Stimulated activated CD4-positive, alpha-beta T cell treated with anti-CD3 and anti-CD28 coated beads, Interleukin-1b, Interleukin-23, amount 100 ng/mL, for 1 hour (primary cell): ENCODE measurements at places on chromosomes 12 and 14.

DNA sequence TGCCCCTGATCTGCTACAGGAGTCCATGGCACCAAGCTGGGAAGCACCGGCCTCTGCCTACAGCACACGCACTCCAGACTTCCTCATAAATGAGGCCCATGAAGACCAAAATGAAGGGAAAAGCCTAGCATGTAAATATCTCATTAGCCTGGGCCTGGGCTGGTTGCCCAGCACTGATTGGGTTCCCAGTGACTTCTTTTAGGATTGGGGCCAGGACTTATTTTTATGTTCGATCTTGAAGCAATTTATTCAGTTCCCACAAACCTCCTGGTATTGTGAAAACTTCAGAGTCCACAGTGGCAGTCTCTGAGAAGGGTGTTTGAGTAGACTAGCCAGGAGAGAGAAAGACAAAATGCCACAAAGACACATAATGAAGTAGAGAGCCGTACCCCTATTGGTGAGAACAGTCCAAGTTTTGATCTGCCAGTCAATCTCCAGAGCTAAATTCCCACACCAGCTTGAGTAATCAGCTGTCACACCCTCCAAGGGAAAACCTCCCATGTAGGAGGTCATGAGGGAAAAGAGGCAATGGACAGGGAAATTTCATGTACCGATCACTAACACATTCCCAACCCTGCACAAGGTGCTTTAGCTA is 78.2 kb downstream of the PHLDA1 start:
- DNase-seq: no peak

GRCh38 chr12:10661338-10661737 is 12.5 kb downstream of the STYK1 start:
- no peak for DNase-seq

- no peak for DNase-seq
Measured at GRCh38 chr14:27553790-27554189, 956.0 kb upstream of the NOVA1 start.

- no peak for DNase-seq
Measured at GRCh38 chr12:80513211-80513610, 69.2 kb downstream of the PTPRQ start.

DNA sequence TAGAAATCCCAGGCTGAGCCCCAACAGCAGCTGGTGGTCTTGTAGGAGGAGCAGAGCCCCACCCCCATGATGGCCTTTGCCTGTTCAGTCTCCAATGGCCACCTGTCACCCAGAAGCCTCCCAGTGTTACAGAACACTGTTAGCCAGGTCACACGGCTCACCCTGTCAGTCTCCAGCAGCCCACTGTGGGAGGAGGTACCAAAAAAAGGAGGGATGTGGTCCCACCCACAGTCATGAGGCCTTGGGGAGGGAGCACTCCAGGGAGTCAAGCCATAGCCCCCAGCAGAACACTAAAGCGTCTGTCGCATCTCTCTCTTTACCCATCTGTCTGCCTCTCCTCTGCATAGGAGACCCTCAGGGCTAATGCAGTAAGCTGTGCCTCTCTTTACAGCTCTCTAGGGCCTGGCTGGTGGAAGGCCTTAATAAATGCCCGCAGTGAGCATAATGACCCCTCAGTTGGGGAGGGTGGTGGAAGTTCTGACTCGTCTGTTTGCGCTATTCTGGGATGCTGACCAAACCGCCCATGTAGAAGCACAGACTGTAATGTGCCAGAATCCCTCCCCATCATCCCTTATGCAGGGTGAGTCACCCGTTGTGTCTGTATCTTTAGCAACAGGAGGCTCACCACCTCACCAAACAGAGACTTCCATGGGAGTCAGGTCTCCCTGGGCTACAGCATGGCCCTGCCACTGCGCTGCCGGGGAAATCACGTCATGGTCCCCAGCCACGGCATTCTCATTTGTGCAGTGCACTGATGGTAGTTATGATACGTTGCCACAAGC is 14.6 kb downstream of the C14orf132 start:
- no peak for DNase-seq

DNA sequence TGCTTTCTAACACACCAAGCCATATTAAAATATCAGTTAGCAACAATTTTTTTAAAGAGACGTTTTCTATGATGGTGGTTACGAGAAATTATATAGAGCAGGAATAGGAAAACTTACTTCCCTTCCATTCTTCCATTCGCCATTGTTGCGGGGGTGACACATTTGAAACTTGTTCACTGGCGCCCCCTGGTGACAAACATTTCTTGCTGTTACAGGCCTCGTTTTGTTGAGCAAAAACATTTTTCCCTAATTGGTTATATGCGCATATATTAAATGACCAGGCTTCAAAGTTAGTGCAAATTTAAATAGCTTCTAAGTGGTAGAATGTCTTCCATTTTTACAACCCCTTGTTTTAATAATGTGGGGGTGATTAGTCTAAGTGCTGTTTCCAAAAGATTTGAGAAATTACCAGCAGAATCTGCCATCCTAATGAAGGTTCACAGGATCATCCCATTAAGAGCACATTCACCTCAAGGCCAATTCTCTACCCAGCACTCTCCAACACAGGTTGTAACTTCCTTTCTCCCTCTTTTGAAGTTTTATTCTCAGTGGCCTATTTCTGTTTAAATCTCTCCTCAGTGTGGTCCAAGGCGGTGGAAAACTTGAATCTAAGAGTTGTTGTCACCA is 1124.7 kb downstream of the FLRT2 start:
- DNase-seq: no peak

- DNase-seq: no peak
Measured at GRCh38 chr12:30578426-30578825, 117.2 kb downstream of the IPO8 start.

DNA sequence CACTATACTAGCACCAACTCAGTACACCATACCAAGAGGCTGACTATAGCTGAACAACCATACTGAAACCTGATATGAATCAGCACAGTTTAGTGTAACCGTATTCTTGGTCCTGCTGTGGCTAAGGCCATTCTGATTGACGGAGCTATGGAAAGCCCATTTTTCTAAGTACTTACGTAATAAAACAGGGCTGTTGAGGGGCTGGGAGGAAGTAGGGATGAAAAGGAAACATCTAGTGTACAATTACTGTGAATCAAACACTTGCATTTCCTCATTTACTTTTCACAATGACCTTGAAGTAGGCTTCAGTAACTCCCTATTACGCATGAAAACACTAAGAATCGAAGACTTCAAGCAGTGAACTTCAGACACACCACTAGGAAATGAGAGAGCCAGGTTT is 198.2 kb downstream of the BTG1 start:
- no peak for DNase-seq

DNA sequence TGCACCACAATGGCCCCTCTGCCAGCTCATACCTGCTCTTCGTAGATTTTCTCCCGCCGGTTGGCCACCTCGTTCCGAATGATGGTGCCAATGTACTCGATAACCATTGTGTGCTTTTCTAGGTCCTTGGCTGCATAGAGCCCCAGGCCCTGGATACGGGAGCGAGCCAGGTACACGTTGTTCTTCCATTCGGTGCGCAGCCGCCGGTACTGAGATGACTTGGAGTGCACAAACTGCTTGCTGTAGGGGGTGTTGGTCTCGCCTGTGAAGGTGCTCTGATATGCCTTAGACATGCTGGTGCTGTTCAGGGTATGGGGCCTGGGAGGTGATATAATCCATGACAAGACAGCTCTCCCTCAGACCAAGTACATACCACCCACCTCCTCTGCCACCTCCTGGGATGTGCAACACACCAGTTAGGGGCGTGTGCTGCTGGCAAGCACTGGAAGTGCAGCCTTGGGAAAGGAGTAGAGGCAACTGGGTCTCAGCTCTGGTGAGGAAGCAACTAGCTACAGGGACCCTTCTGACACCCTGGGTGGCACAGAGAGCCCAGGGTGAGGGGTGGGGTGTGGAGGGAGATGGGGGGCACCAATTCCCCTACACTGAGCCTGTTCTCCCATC is 4.1 kb upstream of the PRKAG1 start:
- no peak for DNase-seq
